Stimulated activated CD4-positive, alpha-beta T cell treated with anti-CD3 and anti-CD28 coated beads, Interleukin-4, amount 100 ng/mL, for 4 hours (primary cell): ENCODE measurements at places on chromosomes 5 and 9.

DNA sequence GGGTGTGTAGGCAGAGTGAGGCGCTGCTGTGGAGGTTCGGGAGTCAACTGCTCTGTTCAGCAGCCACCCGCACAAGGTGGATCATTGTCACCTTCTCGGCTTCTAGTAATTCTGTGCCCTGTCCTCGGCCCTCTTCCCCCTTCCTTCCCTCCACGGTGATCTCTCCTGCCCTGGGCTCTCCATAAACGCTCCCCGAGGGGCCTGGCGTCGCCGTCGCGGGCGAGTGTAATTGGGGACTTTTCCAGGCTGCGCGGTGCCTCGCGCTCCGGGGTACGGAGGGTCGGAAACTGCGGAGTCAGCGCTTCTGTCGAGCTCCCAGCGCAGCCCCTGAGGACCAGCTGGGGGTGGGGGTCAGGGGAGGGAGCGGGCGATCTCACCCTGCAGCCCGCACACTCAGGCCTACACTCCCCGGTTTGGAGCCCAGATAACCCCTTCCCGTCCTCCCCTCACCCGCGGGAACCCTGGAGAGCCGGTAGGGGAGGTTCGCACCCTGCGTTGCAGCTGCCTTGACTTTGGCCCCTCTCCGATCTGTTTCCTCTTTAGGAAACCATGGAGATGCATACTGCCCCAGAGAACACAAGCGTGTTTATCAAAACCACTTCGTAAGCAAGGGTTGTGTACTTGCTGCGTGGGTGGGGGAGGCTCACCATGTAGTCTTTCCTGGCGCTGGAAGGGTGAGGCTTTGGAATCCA lies 188.3 kb upstream of the ZNF618 start:
- no peak for DNase-seq

- DNase-seq = no peak
Observed at GRCh38 chr9:123651273-123651672, 278.7 kb downstream of the DENND1A start.

- DNase-seq = no peak
Observed at GRCh38 chr5:142119051-142119625, 10.6 kb downstream of the NDFIP1 start.

- DNase-seq = no peak
Observed at GRCh38 chr5:2451100-2451499, 300.4 kb downstream of the IRX2 start.

- no peak for DNase-seq
Observed at GRCh38 chr5:119537704-119538103, 85.4 kb downstream of the HSD17B4 start.

- DNase-seq = no peak
Observed at GRCh38 chr9:113156880-113157279, 6.1 kb downstream of the SLC31A2 start.
